Lung (tissue), 17 donors: ENCODE measurements at places on chromosomes 6 and 20. TPM values are rescaled to one million over a fixed set of nuclear protein-coding genes. Genes with fewer than 3 reads are reported as not detected.

The NKX2-4 gene
- not detected for polyA plus RNA-seq

The DDR1 gene
- polyA plus RNA-seq, result 72.4 TPM

The PTPRA gene
- 17.8 TPM for polyA plus RNA-seq

The RAB5IF gene
- polyA plus RNA-seq, result 202 TPM

The HLA-DMB gene
- polyA plus RNA-seq, result 50.1 TPM

GRCh38 chr20:46333161-46333991, 25.1 kb upstream of the CDH22 start:
- H3K27me3 ChIP-seq, result peaks cover 16% of the 10 kb centered on the region
- DNase-seq, result no peak
- H3K36me3 ChIP-seq, result no peaks in the 10 kb centered on the region
- H3K27ac ChIP-seq, result no peak overlapping the region
- no peaks in the 10 kb centered on the region for H3K4me1 ChIP-seq
- no peak overlapping the region for H3K4me3 ChIP-seq

DNA sequence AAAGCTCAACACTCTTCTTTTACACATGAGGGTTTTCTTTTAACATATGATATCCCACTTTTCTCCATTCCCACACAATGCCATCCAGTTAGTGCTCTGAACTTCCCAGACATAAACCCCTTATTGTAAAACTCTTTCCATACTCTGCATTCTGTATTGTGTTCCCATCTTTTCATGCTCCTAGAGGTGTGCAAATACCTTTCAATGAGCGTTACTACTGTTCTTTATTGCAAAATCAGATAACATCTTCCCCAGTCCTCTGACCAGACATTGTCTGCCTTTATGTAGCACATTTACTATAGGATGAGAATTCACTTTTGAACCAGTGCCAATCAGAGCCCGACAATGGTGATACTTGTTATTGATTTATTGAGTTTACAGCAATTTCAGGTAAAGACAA, 296.2 kb downstream of the GRIK2 start:
- H3K36me3 ChIP-seq, result no peaks in the 10 kb centered on the region
- DNase-seq, result no peak
- H3K27me3 ChIP-seq, result no peaks in the 10 kb centered on the region
- H3K27ac ChIP-seq, result no peak overlapping the region

GRCh38 chr6:38730140-38730862, 15.2 kb downstream of the DNAH8 start:
- H3K27ac ChIP-seq, result no peak overlapping the region
- no peak overlapping the region for H3K4me3 ChIP-seq
- H3K27me3 ChIP-seq, result no peaks in the 10 kb centered on the region
- no peak for DNase-seq
- no peaks in the 10 kb centered on the region for H3K36me3 ChIP-seq

DNA sequence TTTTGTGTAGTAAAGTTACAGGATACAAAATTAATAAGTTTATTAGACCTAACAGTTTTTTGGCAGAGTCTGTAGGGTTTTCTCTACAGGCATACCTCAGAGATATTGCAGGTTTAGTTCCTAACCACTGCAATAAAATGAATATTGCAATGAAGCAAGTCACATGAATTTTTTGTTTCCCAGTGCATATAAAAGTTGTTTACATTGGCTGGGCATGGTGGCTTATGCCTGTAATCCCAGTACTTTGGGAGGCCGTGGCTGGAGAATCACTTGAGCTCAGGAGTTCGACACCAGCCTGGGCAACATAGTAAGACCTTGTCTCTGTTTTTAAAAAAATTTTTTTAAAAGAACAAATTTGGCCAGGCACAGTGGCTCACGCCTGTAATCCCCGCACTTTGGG, 16.0 kb downstream of the C6orf52 start:
- no peak for DNase-seq
- H3K4me1 ChIP-seq, result no peaks in the 10 kb centered on the region
- no peak overlapping the region for H3K4me3 ChIP-seq
- no peaks in the 10 kb centered on the region for H3K27me3 ChIP-seq
- no peak overlapping the region for H3K27ac ChIP-seq
- no peaks in the 10 kb centered on the region for H3K36me3 ChIP-seq

DNA sequence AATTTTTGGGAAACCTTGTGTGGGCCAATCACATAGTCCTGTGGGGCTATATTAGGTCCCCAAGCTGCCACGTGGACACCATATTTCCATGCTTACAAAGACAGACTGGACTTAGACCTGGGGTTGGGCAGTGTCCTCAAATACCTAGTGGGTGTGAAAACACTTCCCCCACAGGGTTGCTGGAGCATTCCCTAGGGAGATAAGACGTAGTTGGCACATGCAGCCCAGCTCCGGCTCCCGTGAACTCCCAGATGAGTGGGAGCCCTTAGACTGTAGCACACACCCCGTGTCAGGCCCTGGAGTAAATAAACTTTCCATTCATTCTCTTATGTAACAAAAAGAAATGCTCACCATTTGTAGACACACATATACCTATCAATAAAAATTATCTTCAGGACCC, 14.2 kb downstream of the KCNG1 start:
- H3K4me3 ChIP-seq, result no peak overlapping the region
- no peak for DNase-seq
- H3K36me3 ChIP-seq, result no peaks in the 10 kb centered on the region
- H3K4me1 ChIP-seq, result no peaks in the 10 kb centered on the region
- H3K27me3 ChIP-seq, result no peaks in the 10 kb centered on the region

DNA sequence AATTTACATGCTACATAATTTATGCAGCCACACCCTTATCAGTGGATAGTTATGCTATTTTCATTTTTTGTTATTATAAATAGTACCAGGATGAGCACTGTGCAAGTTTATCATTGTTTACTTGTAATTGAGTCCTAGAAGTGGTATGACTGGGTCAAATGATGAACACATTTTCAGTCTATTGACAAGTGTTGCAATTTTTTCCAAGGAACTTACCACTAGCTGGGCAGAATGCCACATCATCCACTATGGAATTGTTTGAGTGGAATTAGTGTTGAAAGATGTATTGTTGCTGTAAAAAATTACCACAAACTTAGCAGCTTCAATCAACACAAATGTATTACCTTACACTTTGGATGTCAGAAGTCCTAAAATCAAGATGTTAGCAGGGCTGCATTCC, 38.1 kb upstream of the OPN5 start:
- no peak overlapping the region for H3K27ac ChIP-seq
- no peaks in the 10 kb centered on the region for H3K27me3 ChIP-seq
- no peaks in the 10 kb centered on the region for H3K4me1 ChIP-seq
- H3K4me3 ChIP-seq, result no peak overlapping the region

GRCh38 chr20:50820515-50821256, 25.8 kb downstream of the BCAS4 start:
- peaks cover 3% of the 10 kb centered on the region for H3K4me1 ChIP-seq
- DNase-seq, result no peak
- no peaks in the 10 kb centered on the region for H3K27me3 ChIP-seq
- H3K4me3 ChIP-seq, result no peak overlapping the region

DNA sequence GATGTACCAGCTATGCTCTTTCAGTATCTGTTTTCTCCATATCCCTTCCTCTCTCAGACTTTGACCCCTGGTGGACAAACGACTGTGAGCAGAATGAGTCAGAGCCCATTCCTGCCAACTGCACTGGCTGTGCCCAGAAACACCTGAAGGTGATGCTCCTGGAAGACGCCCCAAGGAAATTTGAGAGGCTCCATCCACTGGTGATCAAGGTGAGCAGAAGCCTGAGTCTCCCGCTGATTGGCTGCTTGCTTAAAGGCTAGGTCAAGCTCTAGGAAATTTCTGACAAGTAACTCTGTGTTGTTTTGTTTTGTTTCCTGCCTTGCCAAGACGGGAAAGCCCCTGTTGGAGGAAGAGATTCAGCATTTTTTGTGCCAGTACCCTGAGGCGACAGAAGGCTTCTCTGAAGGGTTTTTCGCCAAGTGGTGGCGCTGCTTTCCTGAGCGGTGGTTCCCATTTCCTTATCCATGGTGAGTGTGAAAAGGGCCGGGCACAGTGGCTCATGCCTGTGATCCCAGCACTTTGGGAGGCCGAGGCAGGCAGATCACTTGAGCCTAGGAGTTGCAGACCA, 28.6 kb downstream of the C6orf89 start:
- DNase-seq, result no peak
- no peak overlapping the region for H3K4me3 ChIP-seq
- no peaks in the 10 kb centered on the region for H3K27me3 ChIP-seq
- H3K27ac ChIP-seq, result no peak overlapping the region

DNA sequence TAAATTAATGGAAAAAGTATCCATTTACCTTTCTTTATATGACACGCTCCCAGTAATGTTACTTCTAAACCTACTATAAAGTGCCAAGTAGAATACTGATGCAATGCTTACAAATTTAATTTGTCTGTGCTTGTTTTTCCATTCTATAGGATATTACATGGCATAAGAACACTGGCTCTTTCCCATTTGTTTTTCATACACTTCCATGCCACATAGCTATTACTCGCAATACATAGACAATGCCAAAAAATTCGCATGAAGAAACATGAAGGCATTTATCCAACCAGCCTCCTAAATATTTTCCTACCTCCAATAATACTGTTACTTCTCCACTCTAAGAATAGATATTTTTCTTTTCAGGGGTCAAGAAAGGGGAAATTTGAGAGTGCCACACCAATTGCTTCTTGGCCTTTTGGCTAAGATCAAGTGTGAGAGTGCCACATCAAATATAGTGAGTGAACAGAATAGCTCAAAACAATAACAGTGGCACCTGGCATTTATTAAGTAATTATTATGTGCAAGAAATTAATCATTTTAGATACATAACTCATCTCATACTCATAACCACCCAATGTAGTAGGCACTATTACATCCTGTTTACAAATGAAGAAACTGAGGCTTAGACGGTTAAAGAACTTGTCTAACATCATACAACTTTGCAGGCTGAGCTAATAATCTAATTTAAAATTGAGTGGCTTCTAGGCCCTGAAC, 845 bp upstream of the DST start:
- peak overlapping the region; percentile 45 for H3K27ac ChIP-seq
- no peaks in the 10 kb centered on the region for H3K27me3 ChIP-seq
- no peaks in the 10 kb centered on the region for H3K4me1 ChIP-seq

DNA sequence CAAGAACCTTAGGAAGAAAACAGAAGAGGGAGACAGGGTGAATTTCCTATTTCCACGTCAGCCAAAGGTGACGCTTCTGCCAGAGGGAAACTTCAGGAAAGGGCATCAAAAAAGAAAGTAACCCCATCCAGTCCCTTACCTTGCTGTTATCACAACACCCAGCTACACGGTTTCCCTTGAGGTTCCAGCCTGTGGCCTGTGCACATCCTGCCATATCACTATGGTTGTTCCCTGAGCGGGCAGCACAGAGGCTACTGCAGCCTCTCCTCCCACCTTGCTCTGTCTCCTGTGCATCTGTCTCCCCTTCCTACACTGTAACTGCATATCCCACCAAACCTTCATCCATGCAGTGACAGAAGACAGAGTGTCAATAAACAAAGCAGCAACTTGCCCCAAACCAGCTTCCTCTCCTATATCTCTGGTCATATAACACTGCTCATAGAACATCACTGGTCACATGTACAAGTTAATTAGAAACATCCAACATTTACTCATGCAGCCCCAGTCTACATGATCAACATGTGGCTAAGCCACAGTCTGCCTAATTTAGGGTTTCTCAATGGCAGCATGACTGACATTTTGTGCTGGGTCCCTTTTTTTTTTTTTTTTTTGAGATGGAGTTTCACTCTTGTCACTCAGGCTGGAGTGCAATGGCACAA, 54.7 kb downstream of the GFOD1 start:
- H3K4me1 ChIP-seq, result peaks cover 17% of the 10 kb centered on the region
- peak overlapping the region; percentile 26 for H3K27ac ChIP-seq
- DNase-seq, result no peak
- no peaks in the 10 kb centered on the region for H3K36me3 ChIP-seq
- no peak overlapping the region for H3K4me3 ChIP-seq
- H3K27me3 ChIP-seq, result no peaks in the 10 kb centered on the region
